Hair follicular keratinocyte (primary cell): ENCODE measurements at places on chromosomes 13 and 19. TPM values are rescaled to one million over a fixed set of nuclear protein-coding genes. Genes with fewer than 3 reads are reported as not detected.

The FLT3LG gene
- total RNA-seq: 1.6 and 2.1 TPM in 2 replicates

The PSG5 gene
- not detected in 2 replicates for total RNA-seq

The YJEFN3 gene
- total RNA-seq: 0.46 and 1.3 TPM in 2 replicates

The BICRA gene
- total RNA-seq: 5.9 and 6.0 TPM in 2 replicates

The CYP2A6 gene
- total RNA-seq: not detected in 2 replicates

The FCAR gene
- total RNA-seq: not detected in 2 replicates

The KLK5 gene
- 97.7 and 185 TPM in 2 replicates for total RNA-seq

The TNNI3 gene
- total RNA-seq: 2.6 and 4.0 TPM in 2 replicates

The ZNF460 gene
- total RNA-seq: 15.8 and 29.0 TPM in 2 replicates

The OR10H1 gene
- not detected in 2 replicates for total RNA-seq

The TEX29 gene
- not detected in 2 replicates for total RNA-seq

The RAB4B gene
- 21.7 and 27.3 TPM in 2 replicates for total RNA-seq

The ZNF493 gene
- total RNA-seq: 1.1 and 2.1 TPM in 2 replicates

The INSR gene
- total RNA-seq: 4.9 and 5.7 TPM in 2 replicates

The ANGPTL8 gene
- not detected in 2 replicates for total RNA-seq

The NFIX gene
- total RNA-seq: 16.7 and 18.9 TPM in 2 replicates

The ZNF835 gene
- total RNA-seq: not detected in 2 replicates

The CCDC70 gene
- not detected in 2 replicates for total RNA-seq

The CUL4A gene
- 84.1 and 102 TPM in 2 replicates for total RNA-seq

The ZNF565 gene
- 1.3 and 2.2 TPM in 2 replicates for total RNA-seq

The RASAL3 gene
- total RNA-seq: not detected in 2 replicates

The ZNF99 gene
- total RNA-seq: not detected in 2 replicates

The USHBP1 gene
- not detected in 2 replicates for total RNA-seq

The ZNF610 gene
- total RNA-seq: 0.70 and 2.6 TPM in 2 replicates
